Activated naive CD4-positive, alpha-beta T cell treated with anti-CD3 and anti-CD28 coated beads for 36 hours (primary cell): ENCODE measurements at places on chromosomes 3 and 15. TPM values are rescaled to one million over a fixed set of nuclear protein-coding genes. Genes with fewer than 3 reads are reported as not detected.

- DNase-seq = no peak
These were observed 158.4 kb upstream of the GMNC start for GRCh38 chr3:191020730-191021396.

GRCh38 chr3:26018889-26019288 is 229.0 kb downstream of the OXSM start:
- no peak for DNase-seq

DNA sequence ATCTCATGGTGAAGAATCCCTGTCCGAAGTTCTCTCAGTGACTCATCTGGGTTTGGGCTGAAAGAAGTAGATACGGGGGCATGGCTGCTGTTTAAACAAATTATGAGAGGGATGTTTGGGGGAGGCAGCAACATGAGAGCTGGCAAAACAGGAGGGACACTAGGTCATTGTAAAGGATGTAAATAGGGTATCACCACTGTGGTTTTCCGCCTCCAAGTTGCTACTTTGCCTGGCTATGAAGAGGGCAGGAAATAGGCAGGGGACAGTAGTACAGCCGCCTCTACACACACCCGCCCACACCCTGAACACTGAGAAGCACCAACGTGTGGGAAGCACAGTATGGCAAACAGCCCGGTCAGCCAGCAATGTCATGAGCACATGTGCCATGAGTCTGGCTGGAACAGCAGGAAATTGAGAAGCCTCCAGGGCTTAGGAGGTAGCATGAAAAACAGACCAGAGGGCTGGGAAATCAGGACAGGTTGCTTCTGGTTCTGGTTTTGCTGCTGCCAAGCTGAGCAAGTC is 17.1 kb downstream of the HEXA start:
- DNase-seq = no peak

The MED12L gene
- total RNA-seq = 2.0 TPM

GRCh38 chr3:149487598-149488197 is 13.2 kb downstream of the TM4SF4 start:
- DNase-seq = peak; percentile 49

The TMEM207 gene
- total RNA-seq = not detected

DNA sequence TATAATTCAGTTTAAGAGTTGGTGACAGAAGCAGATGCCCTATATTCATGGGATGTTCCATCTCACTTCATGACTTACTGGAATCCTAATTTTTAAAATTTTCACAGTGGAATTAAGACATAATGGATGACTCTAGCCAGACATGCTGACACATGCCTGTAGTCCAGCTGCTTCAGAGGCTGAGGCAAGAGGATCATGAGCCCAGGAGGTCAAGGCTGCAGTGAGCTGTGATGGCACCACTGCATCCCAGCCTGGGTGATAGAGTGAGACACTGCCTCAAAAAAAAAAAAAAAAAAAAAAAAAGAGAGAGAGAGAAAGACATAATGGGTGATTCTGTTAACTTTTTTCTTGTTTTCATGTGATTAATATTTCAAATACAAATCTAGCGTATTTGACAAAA is 123.6 kb downstream of the KLHL25 start:
- DNase-seq = no peak

DNA sequence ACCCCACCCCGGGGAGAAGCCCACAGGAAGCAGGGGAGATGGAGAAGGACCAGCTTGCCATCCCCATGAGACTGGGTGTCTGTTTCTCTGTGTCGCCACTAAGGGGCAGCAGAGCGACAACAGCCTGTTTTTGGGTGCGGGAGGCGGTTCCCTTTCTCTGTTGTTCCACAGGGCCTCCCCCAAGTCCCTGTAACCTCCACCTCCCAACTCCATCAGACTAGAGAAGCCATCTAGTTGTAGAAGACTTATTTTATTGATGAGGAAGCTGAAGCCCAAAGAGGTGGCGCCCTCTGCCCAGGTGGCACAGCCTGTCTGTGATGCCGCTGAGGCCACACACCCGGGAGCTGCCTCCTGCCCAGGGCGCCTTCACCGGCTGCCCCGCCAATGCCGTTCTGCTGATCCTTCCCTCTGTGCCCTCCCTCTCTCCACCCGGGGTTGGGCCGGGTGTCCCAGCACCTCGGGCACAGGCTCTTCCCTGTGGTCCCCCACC is 3.9 kb upstream of the CCDC9B start:
- DNase-seq = peak; percentile 85

GRCh38 chr3:196914866-196915265 is 27.5 kb downstream of the NCBP2 start:
- no peak for DNase-seq

DNA sequence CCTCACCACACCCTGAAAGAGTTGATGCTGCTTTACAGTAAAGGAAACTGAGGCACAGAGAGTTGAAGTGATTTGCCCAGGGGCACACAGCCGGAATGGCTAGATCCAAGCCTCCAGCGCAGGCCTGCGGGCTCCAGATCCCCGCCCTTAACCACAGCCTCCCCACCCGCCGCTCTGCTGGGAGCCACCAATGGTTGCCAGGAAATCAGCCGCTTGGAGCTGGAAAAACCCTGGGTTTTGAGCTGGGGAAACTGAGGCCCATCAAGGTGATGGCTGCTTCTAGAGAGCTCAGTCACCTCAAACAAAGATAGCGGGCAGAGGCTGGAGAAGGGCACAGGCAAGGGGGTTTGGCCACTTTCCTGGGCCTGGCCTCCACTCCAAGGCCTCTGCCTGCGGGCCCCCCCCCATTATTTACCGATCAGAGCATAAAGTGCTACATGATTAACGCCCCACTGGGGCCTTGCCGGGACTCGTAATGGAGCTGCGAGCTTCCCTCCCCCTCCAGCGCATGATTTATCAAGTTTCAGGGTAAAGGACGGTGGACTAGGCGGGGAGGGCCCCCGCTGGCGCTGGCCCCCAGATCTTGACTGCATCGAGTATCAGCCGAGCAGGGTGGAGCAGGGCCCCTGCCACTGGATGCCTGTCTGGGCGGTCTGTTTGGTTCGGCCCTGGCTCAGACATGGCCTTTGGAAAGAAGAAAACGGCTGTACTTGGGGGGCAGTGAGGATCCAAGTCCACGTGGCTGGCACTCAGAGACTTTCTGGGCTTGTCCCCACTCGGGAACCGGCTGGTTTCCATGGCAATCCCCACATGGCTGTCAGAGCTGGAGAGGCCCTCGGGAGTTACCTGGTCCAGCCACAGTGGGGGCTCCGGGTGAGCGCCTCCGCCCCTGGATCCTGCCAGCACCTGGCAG is 9.1 kb downstream of the PLXND1 start:
- DNase-seq = no peak

The TRPM1 gene
- not detected for total RNA-seq

- DNase-seq = no peak
These were observed 62.8 kb upstream of the IMPG2 start for GRCh38 chr3:101383156-101383575.
